Upper lobe of left lung (tissue), 6 donors: ENCODE measurements at places on chromosomes 6 and 20.
A peak's percentile ranks its signal among the peaks of the same experiment; 100 is the strongest.

- no peak overlapping the region for H3K4me3 ChIP-seq
- H3K27ac ChIP-seq, result no peak overlapping the region
- no peaks in the 10 kb centered on the region for H3K36me3 ChIP-seq
These were observed 137.0 kb upstream of the TNFAIP3 start for GRCh38 chr6:137729866-137730629.

GRCh38 chr20:34639755-34640222 lies 37.1 kb downstream of the PIGU start:
- H3K4me3 ChIP-seq, result no peak overlapping the region
- peaks cover 3% of the 10 kb centered on the region for H3K4me1 ChIP-seq
- H3K36me3 ChIP-seq, result no peaks in the 10 kb centered on the region
- no peaks in the 10 kb centered on the region for H3K27me3 ChIP-seq
- no peak overlapping the region for H3K27ac ChIP-seq
- no peak for DNase-seq

DNA sequence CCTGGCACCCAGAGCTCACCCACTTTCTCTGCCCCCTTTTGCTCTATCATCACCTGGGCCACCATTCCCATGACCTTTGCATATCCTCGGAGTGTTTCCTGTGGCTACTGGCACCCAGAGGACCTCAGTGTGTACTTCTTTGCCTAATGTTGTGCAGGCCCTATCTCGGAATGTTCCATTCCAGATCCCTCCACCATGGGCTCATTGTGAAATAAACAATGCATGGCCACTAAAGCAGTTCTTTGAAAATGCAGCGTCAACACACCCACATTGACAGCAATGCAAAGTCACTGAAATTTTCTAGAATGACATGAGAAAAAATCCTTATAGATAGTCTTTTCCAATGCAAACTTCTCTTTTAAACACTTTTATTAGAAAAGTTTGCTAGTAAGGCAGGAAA lies 72.9 kb upstream of the AGPAT4 start:
- no peak overlapping the region for H3K4me3 ChIP-seq
- no peak for DNase-seq
- H3K27ac ChIP-seq, result no peak overlapping the region
- no peaks in the 10 kb centered on the region for H3K27me3 ChIP-seq

GRCh38 chr20:13524339-13524738 lies 114.4 kb downstream of the TASP1 start:
- peaks cover 23% of the 10 kb centered on the region for H3K36me3 ChIP-seq
- H3K27ac ChIP-seq, result no peak overlapping the region
- DNase-seq, result no peak
- no peaks in the 10 kb centered on the region for H3K27me3 ChIP-seq
- H3K4me3 ChIP-seq, result no peak overlapping the region
- no peaks in the 10 kb centered on the region for H3K4me1 ChIP-seq

GRCh38 chr20:38834868-38835267 lies 29.4 kb downstream of the PPP1R16B start:
- H3K27ac ChIP-seq, result no peak overlapping the region
- H3K36me3 ChIP-seq, result no peaks in the 10 kb centered on the region
- DNase-seq, result no peak
- peaks cover 6% of the 10 kb centered on the region for H3K4me1 ChIP-seq
- no peaks in the 10 kb centered on the region for H3K27me3 ChIP-seq

GRCh38 chr20:45704969-45705637 lies at the start of gene WFDC10B:
TSS of gene WFDC10B (minus strand) at chr20:45705019. CDS start at chr20:45685992, 19,027 bp downstream.
- H3K36me3 ChIP-seq, result no peaks in the 10 kb centered on the region
- H3K4me3 ChIP-seq, result no peak within 1 kb of the TSS
- H3K27me3 ChIP-seq, result no peaks in the 10 kb centered on the region
- DNase-seq, result no peak

DNA sequence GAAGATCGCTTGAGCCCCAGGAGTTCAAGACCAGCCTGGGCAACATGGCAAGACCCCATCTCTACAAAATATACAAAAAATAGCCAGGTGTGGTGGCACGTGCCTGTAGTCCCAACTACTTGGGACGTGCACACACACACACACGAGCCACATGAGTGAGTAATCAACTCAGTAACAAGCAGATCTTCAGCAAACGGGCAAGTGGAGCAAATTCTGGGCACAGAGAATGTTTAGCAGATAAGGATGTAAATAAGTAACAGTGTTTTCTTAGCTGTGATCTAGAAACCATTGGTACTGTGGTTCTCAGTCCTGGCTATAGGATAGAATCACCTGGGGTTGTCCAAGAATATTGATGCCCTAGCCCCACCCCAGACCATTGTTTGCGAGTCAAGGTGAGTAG lies 6.1 kb downstream of the PAQR8 start:
- no peak overlapping the region for H3K27ac ChIP-seq
- no peak for DNase-seq
- H3K27me3 ChIP-seq, result no peaks in the 10 kb centered on the region
- peaks cover 4% of the 10 kb centered on the region for H3K4me1 ChIP-seq
- H3K4me3 ChIP-seq, result no peak overlapping the region

DNA sequence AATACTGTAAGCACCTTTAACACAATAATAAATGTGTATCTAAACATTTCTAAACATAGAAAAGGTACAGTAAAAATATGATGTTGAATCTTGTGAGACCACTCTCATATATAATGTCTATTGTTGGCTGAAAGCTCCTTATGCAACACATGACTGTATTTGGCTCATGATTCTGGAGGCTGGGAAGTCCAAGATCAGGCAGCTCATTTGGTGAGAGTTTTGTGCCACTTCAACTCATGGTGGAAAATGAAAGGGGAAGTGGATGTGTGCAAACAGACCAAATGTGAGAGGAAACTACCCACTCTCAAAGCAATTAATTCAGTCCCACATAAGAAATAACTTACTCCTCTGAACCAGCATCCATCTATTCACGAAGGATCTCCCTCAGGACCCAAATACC lies 257.7 kb upstream of the OPRM1 start:
- H3K27me3 ChIP-seq, result no peaks in the 10 kb centered on the region
- no peak overlapping the region for H3K27ac ChIP-seq
- no peak overlapping the region for H3K4me3 ChIP-seq
- no peak for DNase-seq
- no peaks in the 10 kb centered on the region for H3K36me3 ChIP-seq
- H3K4me1 ChIP-seq, result no peaks in the 10 kb centered on the region

DNA sequence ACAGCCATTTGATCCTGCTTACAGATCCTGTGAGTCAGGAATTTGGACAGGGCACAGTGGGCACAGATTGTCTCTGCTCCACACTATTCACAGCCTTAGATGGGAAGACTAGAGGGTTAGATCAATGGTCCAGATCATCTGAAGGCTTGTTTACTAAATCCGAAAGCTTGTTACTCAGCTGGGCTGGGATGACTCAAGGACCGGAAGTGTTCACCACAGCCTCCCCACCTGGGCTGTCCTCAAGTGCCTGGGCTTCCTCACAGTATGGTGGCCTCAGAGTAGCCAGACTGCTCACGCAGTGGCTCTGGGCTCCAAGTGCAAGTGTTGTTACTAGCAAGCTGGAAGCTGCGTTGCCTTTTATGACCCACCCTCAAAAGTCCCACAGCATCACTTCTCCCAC lies 75.4 kb upstream of the INSM1 start:
- H3K4me3 ChIP-seq, result no peak overlapping the region
- H3K36me3 ChIP-seq, result no peaks in the 10 kb centered on the region
- no peak for DNase-seq
- H3K27me3 ChIP-seq, result no peaks in the 10 kb centered on the region
- H3K4me1 ChIP-seq, result no peaks in the 10 kb centered on the region

DNA sequence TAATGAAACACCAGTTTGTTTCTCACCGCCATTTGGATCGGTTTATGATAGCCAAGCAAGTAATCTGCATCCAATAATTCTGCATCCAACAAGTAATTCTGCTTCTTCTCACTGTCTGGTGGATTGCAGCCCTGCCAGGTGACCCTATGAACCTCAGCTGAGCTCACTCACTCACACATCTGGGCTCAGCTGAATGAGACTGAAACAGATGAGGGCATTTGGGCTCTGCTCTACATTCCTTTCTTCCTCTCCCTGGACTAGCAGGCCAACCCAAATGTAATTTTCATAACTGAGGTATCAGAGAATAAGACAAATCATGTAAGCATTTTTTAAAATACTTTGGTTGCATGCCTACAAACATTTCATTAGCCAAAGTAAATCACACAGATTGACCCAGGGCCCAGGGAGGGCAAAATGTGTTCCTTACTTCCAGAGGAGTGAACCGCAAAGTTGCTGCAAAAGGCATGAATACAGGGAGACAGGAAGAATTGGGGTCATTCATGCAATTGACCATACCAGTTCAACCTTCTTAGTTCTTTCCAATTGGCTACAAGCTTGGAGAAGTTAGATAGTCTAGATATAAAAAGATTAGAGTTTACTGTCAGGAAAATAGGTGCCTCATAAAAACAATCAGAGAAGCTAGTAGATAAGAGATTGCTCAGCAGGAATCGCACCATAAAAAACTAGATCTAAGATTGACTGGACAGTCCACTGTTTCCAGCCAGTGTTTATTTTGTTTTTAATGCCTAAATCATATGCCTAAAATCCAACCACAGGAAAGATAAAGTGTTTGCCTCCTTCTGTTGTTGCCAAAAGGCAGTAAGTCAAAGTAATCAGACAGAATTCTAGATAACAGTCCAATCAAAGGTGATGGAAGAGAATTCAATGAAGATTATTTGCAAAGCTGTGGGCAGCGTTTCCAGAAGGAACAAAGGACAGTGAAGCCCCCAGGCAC lies 43.7 kb downstream of the CBLN4 start:
- H3K27ac ChIP-seq, result no peak overlapping the region
- no peaks in the 10 kb centered on the region for H3K4me1 ChIP-seq
- H3K27me3 ChIP-seq, result no peaks in the 10 kb centered on the region

DNA sequence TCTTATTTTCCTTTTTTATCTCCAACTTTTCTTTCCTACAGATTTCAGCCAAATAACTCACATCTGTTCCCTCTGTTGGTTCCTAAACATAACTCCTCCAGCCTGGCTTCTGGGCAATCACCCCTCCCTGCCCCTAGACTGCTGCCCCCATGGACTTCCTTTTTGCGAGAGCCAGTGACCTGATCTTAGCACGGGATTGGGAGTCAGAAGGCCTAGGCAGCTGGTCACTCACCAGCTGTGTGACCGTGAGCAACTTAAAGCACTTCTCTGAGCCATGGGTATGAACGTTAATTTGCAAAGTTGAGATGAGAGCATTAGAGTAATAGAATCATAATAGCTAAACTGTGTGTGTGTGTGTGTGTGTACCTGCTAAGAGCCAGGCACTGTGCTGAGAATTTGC lies 4.5 kb upstream of the MMP9 start:
- peak; percentile 72 for DNase-seq
- peaks cover 19% of the 10 kb centered on the region for H3K4me1 ChIP-seq
- no peak overlapping the region for H3K4me3 ChIP-seq
- peak overlapping the region; percentile 24 for H3K27ac ChIP-seq
- no peaks in the 10 kb centered on the region for H3K27me3 ChIP-seq

GRCh38 chr6:111551521-111552231 lies 54.0 kb downstream of the TRAF3IP2 start:
- peaks cover 17% of the 10 kb centered on the region for H3K4me1 ChIP-seq
- peak; percentile 56 for DNase-seq
- no peak overlapping the region for H3K4me3 ChIP-seq
- no peaks in the 10 kb centered on the region for H3K36me3 ChIP-seq
- no peaks in the 10 kb centered on the region for H3K27me3 ChIP-seq

GRCh38 chr6:99514089-99514488 lies 1.1 kb downstream of the USP45 start:
- DNase-seq, result no peak
- H3K36me3 ChIP-seq, result no peaks in the 10 kb centered on the region
- peaks cover 14% of the 10 kb centered on the region for H3K4me1 ChIP-seq
- no peak overlapping the region for H3K4me3 ChIP-seq
- H3K27ac ChIP-seq, result no peak overlapping the region

GRCh38 chr6:166336847-166337246 lies 5.5 kb downstream of the SFT2D1 start:
- H3K4me1 ChIP-seq, result peaks cover 42% of the 10 kb centered on the region
- no peak for DNase-seq
- H3K27me3 ChIP-seq, result no peaks in the 10 kb centered on the region
- H3K36me3 ChIP-seq, result peaks cover 8% of the 10 kb centered on the region
- H3K27ac ChIP-seq, result no peak overlapping the region
